NCI-H1105 treated with DMSO at 0.1 percent for 48 hours (cell line): ENCODE measurements at places on chromosomes 16 and 17.

GRCh38 chr17:82884970-82885353 is 45.1 kb upstream of the ZNF750 start:
- no peak for DNase-seq

DNA sequence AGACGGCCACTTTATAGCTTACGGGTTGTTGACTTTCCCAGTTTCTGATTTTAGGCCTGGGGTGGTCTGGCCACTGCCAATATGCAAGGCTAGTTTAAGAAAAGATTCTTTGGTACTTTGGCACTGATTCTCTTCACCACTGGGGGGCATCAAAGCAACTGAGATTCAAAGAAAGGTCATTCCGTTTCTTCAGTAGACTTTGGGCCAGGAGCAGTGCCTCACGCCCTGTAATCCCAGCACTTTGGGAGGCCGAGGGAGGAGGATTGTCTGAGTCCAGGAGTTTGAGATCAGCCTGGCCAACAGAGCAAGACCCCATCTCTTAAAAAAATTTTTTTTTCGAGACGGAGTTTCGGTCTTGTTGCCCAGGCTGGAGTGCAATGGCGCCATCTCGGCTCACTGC is 53.0 kb downstream of the RPA1 start:
- DNase-seq: peak; percentile 7

GRCh38 chr16:49811644-49812334 is 44.1 kb downstream of the ZNF423 start:
- DNase-seq: no peak

DNA sequence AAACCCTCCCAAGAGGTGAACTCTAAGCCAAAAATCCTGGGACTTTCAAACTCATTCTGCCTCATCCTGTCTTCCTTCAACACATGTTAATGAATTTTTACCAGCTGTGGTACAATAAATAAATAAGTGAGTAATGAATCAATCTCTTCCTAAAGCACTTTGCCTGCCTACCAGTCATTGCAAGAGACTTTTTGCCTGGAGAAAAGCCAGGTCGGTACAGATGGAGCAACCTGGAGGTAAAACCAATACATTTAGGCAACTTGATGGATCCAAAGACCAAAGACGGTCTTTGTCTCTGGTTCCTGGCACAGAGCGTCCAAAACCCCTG is 324.2 kb downstream of the PMP22 start:
- DNase-seq: no peak

GRCh38 chr17:57253362-57254065 is 2.8 kb upstream of the MSI2 start:
- DNase-seq: no peak

DNA sequence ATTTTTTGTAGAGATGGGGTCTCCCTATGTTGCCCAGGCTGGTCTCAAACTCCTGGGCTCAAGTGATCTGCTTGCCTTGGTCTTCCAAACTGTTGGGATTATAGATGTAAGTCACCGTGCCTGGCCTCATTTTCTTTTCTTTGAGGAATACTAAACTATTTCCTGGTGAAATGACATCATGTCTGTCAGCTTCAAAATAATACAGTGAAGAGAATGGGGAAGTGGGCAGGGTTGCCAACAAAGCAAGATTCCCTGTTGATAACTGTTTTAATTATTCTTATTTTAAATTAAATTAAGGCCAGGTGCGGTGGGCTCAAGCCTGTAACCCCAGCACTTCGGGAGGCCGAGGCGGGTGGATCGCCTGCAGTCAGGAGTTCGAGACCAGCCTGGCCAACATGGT is 21.1 kb downstream of the PIPOX start:
- DNase-seq: no peak

GRCh38 chr17:5378566-5379207 is 40.8 kb downstream of the NUP88 start:
- DNase-seq: no peak

- DNase-seq: no peak
Observed at GRCh38 chr17:80063830-80064585, 27.6 kb downstream of the CCDC40 start.

GRCh38 chr17:49217651-49218413 is 7.3 kb downstream of the ABI3 start:
- DNase-seq: no peak

DNA sequence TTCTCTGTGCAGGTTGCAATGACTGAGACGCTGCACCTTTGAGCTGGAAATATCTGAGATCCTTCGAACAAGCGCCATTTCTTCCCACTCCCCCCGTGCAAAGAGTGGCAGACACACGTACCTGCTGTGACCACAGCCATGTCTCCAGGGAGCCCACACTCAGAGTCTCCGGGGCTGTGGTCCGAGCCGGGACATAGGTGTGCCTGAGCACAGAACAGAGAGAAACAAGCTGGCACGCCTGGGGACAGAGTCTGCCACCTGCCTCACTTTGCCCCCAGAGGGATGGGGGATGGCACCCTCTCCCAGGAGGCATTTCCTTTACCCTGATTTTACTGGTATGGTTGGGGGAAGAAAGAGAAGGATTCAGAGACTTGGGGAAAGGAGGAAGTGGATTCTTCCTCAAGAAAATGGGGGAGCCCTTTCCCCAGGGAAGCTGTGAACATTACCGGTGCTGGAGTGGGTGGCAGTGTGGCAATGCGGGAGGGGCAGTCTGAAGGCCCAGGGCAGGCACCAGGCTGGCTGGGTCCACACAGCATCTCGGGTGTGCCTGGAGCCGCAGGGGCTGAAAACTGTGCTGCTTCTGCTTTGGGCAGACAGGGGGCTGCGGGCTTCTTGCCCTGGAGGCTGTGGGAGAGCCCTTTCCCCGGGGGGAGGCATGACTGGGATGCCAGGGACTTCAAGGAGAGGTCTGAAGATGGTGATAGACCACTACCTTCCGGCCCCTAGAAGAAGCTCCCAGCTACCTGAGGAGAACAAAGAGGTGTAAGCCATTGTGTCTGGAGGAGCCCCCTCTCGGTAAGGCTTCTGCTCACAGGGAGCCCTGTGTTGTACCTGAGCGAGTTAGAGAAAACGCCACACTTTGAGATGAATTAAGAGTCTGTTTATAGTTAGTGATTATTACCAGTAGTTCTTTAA is 6.6 kb upstream of the PIK3R6 start:
- DNase-seq: no peak

- peak; percentile 13 for DNase-seq
Observed at GRCh38 chr17:62064791-62065563, at the start of gene MED13. Gene MED13 (minus strand): TSS chr17:62065278. CDS start chr17:62065205, 73 bp downstream.

GRCh38 chr16:53503991-53504663 is 1.1 kb upstream of the AKTIP start:
- DNase-seq: peak; percentile 61

- no peak for DNase-seq
Observed at GRCh38 chr16:86120201-86121192, 221.5 kb downstream of the IRF8 start.

DNA sequence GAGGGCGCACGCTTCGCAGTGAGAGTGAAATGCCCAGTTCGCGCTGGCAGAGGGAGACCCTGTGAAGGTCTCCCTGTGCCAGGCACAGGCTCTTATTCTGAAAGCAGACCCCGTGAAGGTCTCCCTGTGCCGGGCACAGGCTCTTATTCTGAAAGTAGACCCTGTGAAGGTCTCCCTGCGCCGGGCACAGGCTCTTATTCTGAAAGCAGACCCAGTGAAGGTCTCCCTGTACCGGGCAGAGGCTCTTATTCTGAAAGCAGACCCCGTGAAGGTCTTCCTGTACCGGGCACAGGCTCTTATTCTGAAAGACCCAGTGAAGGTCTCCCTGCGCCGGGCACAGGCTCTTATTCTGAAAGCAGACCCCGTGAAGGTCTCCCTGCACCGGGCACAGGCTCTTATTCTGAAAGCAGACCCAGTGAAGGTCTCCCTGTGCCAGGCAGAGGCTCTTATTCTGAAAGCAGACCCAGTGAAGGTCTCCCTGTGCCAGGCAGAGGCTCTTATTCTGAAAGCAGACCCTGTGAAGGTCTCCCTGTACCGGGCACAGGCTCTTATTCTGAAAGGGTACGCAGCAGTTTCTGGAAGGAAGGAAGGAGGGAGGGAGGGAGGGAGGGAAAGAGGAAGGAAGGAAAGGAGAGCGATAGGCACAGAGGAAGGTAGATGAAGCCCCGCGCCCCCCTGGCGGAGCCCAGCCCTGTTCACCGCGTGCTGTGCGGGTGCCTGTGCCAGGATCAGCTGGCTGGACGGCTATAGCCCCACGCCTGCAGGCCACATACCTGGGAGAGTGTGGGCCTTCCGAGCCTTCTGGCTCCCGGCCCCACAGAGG is 55.3 kb downstream of the WDR45B start:
- peak; percentile 90 for DNase-seq

DNA sequence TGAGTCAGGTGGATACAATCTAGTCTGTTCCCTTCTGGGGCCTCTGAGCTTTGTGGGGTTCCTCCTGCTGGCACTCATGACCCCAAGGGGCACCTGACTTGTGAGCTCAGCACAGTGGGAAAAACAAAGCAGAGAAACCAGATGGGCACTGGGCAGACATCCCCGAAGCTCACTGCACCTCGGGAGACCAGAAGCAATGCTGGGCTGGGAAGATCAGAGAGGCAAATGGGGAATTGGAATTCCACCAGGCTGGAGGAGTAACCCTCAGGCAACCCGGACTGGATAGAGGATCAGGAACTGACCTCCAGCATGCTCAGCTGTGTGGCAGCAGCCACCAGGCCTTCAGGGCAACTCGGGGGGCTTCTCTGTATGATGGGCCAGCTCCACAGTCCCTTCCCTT is 50.3 kb downstream of the ABCC12 start:
- DNase-seq: no peak

DNA sequence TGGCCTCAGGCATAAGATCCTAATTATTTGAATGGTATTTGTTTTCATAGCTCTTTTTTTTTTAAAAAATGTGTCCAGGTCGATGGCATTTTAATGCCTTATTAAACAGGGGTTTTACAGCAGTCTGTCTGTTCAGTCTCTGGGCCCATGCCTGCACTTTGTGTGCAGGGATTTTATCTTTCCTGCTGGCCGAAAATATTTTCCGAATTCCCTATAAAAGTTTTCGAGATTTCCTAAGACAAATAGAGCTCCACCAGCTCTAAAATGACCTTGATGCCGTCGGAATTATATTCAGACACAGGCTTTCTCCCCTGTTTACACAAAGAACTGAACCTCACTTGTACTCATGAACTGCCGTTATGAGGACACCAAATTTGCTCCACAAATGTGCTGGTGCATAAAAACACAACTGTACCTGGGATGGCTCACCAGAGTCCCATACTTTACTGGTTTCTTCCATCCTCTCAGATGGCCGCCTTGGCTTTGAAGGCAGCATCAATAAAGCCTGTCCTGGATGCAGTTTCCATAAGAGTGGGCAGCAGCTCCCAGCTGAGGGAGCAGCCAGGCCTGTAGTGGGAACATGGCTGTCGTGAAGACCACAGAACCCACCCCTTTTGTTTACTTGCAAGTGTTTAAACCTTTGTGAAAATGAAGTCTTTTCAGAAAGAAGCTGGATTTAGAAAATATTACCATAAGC is 44.9 kb downstream of the TBX4 start:
- no peak for DNase-seq

DNA sequence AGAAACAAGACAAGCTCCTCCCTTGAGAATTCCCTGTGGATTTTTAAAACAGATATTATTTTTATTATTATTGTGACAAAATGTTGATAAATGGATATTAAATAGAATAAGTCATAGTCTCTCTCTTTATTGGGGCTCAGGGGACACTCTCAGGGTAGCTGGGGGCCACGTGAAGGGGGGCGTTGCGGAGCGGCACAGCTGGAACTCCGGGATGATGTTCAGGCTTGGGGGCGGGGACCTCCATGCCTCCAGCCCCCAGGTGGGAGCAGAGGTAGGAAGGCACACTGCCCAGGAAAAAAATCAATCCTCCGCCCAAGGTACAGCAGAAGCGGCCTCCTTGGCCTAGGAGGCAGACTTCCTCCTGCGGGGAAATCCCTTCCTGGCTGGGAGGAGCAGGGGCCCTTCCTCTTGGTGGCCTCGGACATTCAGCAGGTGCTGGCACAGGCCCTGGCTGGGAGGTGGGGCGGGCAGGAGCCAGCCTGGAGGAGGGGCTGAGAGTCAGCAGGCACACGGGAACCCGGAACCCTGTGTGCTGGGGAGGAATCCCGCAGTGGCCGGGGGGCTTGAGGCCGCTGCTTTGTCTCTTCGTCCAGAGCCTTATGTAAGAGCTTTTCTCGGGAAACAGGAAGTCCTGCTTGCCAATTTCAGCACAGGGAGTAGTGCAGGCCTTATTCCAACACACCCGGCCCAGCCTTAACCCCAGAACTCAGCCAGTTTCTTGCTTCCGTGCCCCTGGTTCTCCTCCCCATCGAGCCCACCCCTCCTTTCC is 591 bp upstream of the TNFSF13 start:
- peak; percentile 83 for DNase-seq

DNA sequence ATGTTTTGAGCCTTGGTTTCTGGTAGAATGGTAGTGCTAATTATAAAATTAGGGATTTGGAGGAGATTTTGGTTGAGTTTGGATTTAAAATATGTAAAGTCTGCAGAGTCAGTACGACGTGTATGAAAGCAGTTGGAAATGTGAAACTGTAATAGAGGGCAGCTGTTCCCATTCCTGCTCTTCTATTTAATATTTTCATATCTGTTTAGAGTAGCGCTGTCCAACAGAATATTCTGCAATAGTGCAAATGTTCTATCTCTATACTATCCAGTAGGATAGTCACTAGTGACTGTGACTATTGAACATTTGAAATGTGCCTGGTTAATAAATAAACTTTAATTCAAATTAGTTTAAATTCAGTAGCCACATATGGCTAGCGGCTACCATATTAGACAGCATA is 443.4 kb upstream of the SOX9 start:
- DNase-seq: no peak

DNA sequence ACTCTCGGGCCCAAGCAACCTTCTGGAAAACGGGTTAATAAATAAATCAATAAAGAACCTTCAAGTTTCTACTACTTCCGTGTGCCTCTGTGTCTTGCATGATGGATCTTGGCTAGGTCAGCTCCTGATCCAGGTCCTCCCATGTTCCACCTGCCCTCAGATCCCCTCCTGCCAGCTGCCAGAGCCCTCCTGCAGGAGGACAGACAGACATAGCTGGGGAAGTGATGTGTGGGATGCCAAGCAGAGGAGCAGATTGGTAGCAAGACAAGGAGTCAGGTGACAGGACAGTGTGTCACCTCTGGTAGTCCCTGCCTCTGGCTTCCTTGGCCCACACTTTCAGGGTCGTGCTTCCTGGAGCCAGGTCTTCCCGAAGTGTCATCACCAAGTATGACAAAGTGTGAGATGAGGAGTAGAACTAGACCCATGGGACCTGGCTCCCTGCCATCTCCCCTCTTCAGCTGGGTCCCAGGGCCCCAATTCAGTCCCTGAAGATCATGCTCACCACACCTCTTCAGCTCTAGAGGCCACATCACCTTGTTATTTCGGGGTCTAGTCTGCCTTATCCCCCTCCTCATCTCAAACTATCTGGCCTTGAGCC is 1.0 kb upstream of the EPN3 start:
- no peak for DNase-seq

- peak; percentile 14 for DNase-seq
Observed at GRCh38 chr17:44900894-44901293, 1.6 kb upstream of the EFTUD2 start.

GRCh38 chr17:29162082-29162908 is 17.9 kb downstream of the MYO18A start:
- DNase-seq: no peak

GRCh38 chr16:68934402-68934801 is 91.1 kb downstream of the TANGO6 start:
- no peak for DNase-seq

- DNase-seq: no peak
Observed at GRCh38 chr17:33142705-33143299, 150.3 kb downstream of the ASIC2 start.
